ENCODE measurements at places on chromosomes 6 and 20.

DNA sequence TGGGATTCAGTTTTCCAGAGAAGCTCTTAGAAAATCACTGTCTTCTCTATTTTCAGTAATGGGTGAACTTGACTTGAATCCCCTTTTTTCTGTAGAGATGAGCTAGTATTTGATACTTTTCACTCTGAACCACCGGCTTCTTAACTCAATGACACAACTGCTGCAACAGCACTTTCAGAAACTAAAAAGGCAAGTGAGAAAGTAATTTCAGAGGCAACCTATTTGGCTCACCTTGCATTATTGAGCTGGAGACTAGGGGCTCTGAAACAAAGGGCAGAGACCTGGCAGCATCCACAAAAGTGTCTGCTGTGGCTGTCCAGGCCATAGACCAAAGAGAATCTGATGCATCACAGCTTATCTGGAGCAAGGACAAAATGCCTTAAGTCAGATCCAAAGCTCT, 289.8 kb upstream of the IRAK1BP1 start:
- no peak for DNase-seq

DNA sequence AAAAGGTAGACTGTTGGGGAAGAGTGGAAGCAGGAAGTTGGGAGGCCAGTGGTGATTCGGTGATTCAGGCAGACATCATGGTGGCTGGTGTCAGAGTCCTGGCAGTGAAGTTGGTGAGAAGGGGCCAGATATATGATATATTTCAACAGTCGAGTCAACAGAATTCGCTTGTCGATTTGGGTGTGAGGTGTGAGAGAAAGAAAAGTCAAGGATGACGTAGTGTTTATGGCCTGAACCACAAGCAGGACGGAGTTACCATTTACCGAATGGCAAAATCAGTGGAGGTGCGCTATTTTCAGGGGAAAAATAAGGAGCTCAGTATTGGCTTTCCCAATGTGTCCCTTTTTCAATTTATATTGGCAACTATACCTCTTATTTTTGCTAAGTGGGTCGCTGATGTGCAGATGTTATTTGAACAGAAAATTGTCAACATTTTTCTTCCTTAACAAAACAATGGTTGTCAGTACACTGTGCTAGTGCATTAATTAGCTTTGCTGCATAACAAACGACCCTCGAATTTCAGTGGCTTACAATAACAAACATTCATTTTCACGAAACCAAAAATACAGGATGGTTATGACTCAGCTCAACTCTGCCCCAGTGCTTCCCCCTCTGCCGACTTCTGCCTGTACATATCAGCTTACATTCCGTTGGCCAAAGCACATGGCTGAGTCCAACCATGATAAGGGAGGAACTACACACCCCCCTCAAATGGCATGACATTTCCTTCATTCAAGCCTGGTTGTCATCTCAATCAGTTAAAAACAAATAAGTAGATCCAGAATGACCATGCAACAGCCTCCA, 255.0 kb upstream of the ZFP64 start:
- no peak for DNase-seq

- no peak for DNase-seq
Observed at GRCh38 chr20:57260934-57261333, 5.5 kb downstream of the BMP7 start.

- no peak for DNase-seq
Observed at GRCh38 chr6:144158133-144158532, 7.8 kb downstream of the STX11 start.

DNA sequence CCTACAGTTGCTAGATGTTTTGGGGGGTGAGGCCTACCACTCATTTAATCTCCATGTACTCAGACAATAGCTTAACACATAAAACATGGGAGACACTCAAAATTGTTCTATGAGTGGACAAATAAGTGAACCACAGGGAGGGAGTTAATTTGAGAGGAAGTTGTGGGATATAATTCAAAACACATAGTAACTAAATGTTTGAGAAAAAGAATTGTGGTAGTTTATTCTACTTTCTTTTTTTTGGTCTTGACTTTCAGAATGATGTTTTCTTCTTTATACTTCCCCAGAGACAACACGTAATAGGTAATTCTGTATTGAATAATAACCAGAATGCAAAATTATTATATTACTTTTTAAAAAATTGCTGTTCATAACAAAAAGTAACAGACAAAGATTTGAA, 453.8 kb downstream of the RFPL4B start:
- DNase-seq: no peak

- no peak for DNase-seq
Observed at GRCh38 chr6:140107216-140107615, 732.8 kb upstream of the CITED2 start.

- no peak for DNase-seq
Observed at GRCh38 chr20:5492937-5493336, 176.2 kb upstream of the PROKR2 start.

- DNase-seq: no peak
Observed at GRCh38 chr6:46808806-46809205, 15.6 kb downstream of the MEP1A start.

DNA sequence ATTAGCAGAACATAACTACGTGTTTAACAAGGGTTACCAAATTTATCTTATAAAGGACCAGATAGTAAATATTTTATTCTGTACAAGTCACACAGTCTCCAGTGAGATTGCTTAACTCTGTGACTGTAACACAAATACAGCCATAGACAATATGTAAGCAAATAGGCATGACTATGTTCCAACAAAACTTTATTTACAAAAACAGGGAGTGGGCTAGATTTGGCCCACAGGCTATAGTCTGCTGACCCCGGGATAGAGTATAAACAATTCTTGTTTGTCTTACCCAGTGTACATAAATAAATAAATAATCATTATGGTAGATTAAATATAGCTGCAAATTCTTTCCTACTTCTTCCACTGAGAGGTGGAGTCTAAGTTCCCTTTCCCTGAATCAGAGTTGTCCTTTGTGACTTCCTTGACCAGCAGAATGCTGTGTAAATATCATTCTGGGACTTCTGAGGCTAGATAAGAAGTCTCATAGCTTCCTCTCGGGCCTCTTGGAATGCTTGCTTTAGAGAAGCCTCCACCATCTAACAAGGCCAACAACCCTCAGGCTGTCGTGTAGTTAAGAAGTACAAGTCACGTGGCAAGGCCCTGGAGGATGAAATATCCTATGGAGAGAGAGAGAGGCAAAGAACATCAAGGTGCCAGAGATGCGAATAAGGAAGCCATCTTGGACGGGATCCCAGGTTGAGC, 59.1 kb upstream of the TMEM244 start:
- no peak for DNase-seq

DNA sequence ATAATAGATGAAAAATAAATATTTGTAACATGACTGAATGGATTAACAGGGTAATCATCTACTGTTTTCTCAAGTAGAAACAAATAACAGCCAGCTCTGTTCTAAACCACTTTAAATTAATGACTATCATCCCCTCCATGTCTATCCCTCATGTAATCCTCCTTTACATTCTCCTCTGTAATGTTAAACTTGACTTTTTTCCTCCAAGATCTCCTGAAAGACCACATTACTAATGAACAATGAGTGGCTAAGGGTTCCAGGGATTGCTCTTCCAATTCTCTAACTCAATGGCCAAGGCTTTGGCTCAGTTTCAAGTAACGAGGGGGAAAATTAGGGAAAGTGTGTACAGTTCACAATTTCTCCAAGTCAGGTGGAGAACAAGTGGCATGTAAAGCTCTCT, 37.6 kb upstream of the FBXL4 start:
- no peak for DNase-seq

GRCh38 chr20:437787-438486, 24.4 kb downstream of the TBC1D20 start:
- DNase-seq: no peak

GRCh38 chr6:73152966-73153757, 72.1 kb downstream of the KHDC1L start:
- no peak for DNase-seq

DNA sequence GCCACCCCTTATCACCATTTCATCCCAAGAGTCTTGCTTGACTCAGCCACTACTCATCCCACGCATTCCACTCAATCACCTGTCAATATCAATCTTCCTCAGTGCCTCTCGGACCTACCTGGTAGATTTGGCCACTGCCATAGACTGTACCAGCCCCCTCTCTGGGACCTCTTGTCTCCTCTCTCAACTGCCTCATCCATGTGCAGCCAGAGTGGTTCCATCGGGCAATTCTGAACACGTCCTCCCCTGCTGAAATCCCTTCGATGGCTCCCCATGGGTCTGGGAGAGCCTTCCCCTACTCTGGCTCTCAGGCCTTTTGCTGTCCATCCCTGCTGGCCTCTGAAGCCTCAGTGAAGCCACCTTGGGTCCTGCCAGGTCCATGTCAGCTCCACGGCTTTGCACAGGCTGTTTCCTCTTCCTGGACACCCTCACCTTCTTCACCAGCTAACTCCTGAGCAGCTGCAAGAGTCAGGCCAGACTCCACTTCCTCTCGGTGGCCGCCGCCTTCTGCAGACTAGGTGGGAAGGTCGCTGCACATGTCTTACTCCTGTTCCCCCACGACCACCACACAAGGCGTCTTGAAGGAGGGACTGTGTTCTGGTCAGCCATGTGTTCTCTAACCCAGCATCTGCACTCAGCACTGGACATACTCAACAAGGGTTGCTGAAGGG, 120.4 kb downstream of the TOX2 start:
- DNase-seq: no peak

GRCh38 chr6:34598712-34599111, 42.6 kb upstream of the SPDEF start:
- DNase-seq: no peak

DNA sequence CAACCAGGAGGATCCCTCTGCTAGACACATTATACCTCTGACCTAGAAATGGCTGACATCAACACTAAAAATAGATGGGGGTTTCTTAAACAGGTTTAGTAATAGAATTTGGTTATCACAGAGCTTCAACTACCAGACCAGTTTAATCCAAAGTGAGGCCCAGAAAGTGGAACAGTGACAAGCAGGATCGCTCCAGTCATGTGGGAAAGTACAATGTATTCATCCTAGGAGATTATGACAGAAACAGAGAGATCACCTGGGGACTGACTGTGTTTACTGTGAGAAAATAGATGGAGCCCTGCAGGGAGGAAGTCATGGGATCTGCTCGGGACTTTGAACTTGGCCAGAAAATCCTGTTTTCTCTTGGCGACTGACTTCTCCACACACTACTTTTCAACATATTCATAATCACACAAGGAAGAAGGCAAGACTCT, 238.7 kb upstream of the SOX4 start:
- DNase-seq: no peak

DNA sequence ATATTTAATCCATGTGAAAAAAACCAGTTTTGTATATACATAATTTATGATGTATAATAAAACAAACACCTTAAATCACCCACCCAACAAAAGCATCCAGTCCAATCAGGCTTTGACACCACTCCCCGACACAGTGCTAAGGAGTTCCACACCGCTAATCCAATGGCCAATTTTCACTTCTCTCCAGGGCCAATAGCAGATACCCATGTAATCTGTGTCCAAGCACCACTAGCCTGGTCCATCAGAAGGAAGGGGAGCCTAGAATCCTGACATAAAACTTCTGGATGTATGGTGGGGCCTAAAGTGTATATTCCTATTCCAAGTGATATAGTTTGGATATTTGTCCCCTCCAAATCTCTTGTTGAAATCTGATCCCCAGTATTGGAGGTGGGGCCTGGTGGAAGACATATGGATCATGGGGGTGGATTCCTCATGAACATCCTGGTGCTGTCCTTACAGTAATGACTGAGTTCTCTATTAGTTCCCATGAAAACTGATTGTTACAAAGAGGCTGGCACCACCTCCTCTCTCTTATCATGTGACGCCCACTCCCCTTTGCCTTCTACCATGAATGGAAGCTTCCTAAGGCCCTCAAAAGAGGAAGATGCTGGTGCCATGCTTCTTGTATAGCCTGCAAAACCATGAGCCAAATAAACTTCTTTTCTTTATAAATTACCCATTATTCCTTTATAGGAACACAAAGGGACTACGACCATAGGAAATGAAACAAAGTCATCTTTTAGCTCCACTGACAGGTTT, 20.8 kb downstream of the RALGAPA2 start:
- DNase-seq: no peak

DNA sequence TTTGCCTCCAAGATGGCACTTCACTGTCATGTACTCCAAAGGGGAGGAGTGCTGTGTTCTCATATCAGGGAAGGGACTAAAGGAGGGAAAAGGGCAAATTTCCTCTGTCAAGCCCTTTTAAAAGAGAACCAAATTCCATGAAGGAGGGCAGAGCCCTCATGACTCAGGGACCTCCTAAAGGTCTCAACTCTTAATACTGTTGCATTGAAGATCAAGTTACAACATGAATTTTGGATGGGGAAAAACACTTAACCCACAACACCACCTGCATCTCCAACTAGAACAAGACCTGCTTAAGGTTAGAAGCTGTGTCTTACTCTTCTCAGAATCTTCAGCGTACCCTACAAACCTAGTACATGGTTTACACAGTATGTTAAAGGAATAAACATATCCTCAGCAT, 23.7 kb upstream of the FBXO30 start:
- no peak for DNase-seq

DNA sequence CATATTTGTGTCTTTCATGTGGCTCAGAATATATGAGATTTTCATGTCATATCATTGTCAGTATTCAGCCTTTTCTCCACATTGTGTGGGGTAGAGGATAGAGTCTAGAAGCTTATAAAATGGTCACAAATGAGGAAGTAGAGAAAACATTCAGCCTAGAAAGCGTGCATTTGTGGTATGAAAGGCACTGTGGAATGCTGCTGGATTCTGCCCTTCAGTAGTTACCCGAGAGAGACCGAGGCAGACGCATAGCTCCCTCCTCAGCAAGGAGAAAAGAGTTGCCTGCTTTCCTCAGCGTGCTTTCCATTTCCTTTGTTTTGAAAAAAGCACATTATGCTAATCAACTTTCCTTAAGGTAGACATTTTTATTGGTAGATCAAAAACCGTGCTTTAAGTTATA, 28.7 kb downstream of the MYB start:
- no peak for DNase-seq

DNA sequence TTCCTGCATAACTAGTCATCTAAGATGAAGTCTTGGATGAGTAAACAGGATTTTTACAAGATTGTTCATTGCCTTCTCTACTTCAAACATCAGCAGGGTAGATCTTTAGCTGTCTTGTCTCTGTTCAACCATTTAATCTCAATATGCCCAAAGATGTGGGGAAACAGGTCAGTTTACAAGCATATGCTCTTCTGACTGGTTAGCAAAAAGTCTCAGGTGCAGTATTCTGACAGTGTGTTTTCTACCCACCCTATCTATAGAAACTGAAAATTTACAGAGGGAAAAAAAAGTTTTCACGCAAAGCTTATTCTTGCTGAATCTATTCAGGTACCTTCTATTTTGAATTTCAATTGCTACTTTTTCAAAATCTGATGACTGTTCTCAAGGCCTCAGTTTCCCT, 29.0 kb downstream of the MAP3K5 start:
- DNase-seq: no peak

Measured in NCI-H2029 (cell line).